Motor neuron (in vitro differentiated cells): ENCODE measurements at places on chromosomes 7 and 10. TPM values are rescaled to one million over a fixed set of nuclear protein-coding genes. Genes with fewer than 3 reads are reported as not detected.

The RBM20 gene
- total RNA-seq, result 15.5 and 16.0 TPM in 2 replicates

- peak; percentile 49 for ATAC-seq
Measured at GRCh38 chr10:129253161-129253864, 213.7 kb upstream of the MGMT start.

DNA sequence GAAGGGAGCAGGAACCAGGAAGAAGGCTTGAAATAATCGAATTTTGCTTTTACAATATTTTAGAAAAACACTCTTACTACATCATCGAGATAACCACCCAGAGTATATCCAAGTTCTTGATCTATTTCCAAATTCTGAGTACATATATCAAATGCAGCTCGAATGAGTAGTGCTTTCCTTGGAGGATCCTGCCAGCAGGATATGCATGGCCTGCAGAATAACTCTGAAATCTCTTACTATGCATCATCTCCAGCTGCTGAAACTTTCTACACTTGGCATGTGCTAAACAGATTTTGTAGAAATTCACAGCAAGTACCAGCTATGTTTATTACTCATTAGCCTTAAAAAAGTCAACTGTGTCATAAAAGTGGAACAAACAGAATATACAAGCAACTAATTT is 44.0 kb upstream of the ANK3 start:
- ATAC-seq, result no peak

- ATAC-seq, result no peak
Measured at GRCh38 chr10:58756130-58756719, 243.6 kb downstream of the BICC1 start.
